Iris pigment epithelial cell (primary cell): ENCODE measurements at places on chromosomes 6 and 20.

GRCh38 chr20:45469336-45470261 is at the start of gene WFDC2:
Gene WFDC2 (plus strand): TSS chr20:45469753. CDS start chr20:45469782, 29 bp downstream.
- DNase-seq = no peak

DNA sequence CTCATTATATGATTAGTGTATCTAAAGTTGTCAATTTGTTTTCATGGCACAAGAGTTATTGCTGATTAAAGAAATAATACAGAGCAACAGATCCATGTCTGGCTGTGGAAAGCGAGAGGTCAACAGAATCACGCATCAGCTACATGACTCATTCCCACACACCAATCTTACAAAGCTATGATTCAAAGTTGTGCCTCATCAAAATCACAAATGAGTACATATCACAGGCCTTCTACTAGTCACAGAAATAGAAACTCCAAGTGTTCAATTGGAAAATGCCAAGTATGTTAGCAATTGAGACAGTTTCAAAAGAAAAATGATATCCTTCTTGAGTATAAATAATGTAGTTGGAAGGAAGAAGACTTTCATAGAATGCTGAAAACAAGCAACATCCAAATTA is 57.8 kb upstream of the NKAIN2 start:
- peak; percentile 75 for DNase-seq

DNA sequence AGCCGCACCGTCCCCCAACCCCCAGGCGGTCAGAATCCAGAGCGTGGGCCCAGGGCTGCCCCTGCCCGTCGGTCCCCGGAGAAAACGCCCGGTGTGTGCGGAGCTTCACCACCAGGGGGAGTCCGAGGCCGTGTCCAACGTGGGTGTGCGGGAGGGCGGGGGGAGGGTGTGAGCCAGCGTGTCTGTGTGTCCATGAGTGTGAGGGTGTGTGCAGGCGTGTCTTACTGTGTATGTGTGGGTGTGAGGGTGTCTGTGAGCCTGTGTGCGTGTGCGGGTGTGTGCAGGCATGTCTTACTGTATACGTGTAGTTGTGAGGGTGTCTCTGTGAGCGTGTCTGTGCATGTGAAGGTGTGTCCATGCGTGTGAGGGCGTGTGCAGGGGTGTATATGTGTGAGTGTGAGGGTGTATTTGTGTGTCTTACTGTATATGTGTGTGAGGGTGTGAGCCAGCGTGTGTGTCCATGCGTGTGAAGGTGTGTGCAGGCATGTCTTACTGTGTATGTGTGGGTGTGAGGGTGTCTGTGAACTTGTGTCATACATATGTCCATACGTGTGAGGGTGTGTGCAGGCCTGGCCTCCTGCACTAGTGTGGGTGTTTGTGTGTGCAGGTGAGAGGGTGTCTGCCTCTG is 24.6 kb upstream of the GATA5 start:
- DNase-seq = peak; percentile 44

- DNase-seq = peak; percentile 67
Observed at GRCh38 chr6:2952557-2953095, 18.7 kb downstream of the SERPINB6 start.

- DNase-seq = peak; percentile 31
Observed at GRCh38 chr20:20237093-20237959, 130.6 kb upstream of the INSM1 start.

- DNase-seq = no peak
Observed at GRCh38 chr6:159959165-159959975, 9.5 kb upstream of the IGF2R start.

DNA sequence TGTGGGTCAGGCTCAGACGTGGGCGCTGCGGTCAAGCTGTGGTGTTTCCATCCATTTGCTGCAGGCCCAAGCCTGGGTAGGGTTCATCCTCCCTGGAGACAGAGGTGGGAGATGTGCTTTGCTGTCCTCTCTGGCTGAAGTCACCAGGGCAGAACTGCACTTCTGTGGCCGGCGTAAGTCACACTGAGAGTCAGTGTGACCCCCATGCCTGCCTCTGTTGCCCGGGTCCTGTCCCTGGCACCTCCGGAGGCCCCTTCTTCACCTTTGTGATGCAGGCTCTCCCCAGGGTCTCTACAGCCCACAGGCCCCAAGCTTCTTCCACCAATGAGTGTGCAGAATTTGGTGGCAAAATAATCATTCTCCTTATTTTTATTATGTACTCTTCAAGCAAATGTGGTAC is 53.8 kb upstream of the DACT2 start:
- no peak for DNase-seq

DNA sequence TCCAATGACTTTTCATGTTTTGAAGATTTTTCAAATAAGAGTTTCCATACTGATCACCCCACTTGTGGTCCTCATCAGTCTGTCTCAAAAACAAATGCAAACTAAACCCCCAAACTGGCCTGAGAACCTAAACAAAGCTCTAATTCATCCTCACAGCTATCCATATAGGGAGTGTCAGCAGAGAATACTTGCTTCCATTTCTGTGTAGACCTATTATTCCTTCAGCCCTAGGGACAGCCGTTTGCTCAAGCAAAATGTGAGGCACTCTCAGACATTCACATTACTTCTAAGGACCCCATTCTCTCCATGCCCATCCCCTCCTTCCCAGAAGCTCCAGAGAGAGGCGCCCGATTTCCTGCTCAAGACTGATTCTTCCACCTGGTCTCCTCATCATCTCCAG is 24.6 kb downstream of the DNAAF9 start:
- no peak for DNase-seq

- no peak for DNase-seq
Observed at GRCh38 chr6:149628875-149629510, 19.5 kb downstream of the KATNA1 start.

- DNase-seq = peak; percentile 41
Observed at GRCh38 chr6:34806738-34807453, 15.0 kb downstream of the BLTP3A start.

DNA sequence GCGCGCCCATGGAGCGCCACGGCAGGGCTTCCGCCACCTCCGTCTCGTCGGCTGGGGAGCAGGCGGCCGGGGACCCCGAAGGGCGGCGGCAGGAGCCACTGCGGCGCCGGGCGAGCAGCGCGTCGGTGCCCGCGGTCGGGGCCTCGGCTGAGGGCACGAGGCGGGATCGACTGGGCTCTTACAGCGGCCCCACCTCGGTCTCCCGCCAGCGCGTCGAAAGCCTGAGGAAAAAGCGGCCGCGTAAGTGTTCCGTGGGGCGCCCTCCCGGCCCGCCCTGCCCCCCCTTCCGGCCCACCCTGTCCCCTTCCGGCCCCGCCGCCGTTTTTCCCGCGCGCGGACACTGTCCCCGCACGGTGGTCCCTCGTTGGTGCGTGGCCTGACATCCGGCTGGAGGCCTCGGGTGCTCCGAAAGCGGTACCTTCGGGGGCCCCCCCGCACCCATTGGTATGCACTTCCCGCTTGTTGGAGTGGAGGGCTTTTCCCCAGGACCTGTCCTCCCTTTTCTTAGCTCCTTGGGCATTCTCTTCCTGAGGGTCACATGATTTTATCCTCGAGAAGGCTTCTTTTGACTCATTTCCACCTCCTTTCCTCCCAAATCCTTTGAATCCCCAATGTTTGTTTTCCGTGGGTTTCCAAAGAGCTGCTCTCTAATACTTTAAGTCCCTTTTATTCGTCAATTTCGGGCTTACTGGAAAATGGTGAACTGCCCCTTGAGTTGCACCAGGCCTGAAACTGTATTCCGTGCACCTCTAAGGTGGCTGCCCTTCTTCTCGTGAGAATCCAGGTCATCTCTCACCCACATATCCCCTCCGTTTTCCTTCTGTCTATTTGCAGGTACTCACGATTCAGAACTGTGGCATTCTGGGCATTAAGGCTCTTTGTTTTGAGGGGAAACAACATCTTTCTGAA is 556 bp downstream of the PANK2 start:
- no peak for DNase-seq

- no peak for DNase-seq
Observed at GRCh38 chr20:5136096-5136495, 9.3 kb downstream of the CDS2 start.

DNA sequence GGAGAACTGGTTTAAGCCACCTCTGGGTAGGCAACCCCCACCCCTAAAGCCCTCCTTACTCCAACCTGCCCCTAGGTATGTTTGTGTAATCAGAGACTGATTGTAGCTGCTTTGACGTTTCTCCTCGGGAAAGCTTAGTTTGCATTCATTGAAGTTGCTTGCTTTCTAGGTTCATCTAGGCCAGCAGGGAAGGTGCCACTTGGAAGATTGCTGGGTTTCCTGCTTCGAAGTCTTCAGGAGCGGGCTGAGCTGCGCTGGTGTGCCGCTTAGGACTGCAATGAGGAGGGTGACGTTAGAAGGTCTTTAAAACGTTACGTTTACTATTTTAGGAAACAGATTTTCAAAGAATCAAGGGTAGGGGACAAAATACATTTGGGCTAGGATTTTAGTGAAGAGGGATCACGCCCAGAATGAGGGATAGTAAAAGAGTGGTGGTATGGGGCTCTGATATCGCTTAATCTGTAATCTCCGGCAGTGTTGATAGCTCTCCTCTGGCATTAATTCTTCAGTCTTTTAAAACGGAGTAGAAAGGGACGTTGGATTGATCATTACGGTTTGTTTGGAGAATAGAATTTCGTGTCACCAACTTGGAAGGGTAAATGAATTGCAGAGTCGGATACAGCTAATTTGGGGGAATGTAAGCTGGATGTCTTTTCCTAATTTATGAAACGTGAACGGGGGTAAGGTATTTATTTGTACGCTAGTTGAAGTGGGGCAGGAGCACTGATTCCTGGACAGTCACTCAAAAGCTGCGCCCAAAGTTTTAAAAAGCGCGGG is 92.6 kb upstream of the PRDM1 start:
- no peak for DNase-seq

DNA sequence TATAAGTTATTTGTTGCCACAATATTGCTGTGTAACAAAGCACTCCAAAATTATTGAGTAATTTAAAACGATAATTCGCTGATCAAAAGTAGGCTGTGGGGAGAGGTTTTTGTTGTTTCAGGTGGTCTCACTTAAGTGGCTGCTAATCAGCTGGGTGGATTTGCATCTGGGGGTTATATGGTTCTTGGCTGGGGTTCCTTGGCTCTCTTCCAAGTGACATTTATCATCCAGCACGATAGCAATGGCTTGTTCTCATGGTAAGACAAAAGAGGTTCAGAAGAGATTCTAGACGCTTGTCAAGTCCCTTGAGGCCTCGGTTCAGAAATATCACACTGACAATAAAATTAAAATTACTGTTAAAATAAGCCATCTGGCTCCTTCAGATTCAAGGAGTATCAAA is 1648.8 kb downstream of the GRIK2 start:
- no peak for DNase-seq

DNA sequence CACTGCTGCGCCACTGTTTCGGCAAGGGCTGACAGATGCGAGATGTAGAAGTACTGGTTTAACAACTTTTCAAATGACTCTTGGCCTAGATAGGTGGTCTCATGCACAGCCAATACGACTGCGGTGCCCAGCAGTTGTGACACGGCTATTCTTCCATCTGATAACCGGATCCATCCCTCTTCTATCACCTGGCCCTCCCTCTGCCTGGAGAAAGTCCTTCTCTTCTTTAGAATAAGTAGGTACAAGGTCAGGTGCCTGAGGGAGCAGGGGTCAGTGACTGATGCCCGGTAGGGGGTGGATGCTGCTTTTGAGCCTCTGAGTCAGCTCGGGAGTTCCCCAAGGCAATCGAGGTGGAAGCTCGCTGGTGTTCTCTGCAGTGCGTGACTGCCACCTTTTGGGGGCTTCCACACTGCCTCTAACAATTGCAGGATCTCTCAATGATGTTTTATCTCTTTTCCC is 166.8 kb upstream of the GRIK2 start:
- peak; percentile 49 for DNase-seq

DNA sequence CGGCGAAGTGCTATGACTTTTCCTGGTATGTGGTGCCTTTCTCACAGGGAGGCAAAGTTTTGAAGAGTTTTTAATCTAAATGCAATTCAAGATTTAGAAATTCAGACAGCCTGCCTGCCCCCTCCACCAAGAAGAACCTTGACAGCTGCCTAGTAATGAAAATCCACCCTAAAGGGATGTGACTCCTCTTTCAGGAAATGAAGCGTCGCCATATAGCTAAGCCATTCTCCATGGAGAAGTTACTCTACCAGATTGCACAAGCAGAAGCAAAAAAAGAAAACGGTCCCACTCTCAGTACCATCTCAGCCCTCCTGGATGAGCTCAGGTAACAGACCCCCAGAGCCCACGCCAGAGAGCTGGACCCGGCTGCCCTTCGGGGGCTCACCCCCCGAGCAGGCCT is 150.1 kb downstream of the DTNBP1 start:
- DNase-seq = no peak

GRCh38 chr6:147758303-147758702 is 249.8 kb downstream of the SAMD5 start:
- no peak for DNase-seq

- peak; percentile 49 for DNase-seq
Observed at GRCh38 chr6:1267057-1267732, 44.7 kb upstream of the FOXQ1 start.

DNA sequence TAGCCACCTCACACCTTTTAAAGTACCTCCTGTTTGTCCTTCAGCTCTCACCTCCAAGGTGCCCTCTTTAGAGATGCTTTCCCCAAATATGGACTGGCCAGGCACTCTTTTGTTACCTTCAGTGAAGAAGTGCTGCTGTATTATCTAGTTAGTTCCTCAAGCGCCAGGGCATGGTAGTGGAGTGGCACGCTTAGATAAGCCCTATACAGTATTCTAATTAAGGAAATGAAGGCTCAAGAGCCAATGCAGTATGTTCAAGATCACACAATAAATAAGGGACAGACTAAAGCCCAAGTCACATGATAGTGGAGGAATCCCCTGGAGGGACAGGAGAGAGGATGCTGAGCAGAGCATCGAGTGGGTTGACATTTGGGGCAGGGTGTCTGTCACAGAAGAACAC is 28.5 kb upstream of the GFOD1 start:
- DNase-seq = no peak
